Muscle of leg (tissue), 16 donors: ENCODE measurements at places on chromosomes 1 and 21.

GRCh38 chr1:2795926-2796325 is 5.6 kb downstream of the TTC34 start:
- no peak for DNase-seq

DNA sequence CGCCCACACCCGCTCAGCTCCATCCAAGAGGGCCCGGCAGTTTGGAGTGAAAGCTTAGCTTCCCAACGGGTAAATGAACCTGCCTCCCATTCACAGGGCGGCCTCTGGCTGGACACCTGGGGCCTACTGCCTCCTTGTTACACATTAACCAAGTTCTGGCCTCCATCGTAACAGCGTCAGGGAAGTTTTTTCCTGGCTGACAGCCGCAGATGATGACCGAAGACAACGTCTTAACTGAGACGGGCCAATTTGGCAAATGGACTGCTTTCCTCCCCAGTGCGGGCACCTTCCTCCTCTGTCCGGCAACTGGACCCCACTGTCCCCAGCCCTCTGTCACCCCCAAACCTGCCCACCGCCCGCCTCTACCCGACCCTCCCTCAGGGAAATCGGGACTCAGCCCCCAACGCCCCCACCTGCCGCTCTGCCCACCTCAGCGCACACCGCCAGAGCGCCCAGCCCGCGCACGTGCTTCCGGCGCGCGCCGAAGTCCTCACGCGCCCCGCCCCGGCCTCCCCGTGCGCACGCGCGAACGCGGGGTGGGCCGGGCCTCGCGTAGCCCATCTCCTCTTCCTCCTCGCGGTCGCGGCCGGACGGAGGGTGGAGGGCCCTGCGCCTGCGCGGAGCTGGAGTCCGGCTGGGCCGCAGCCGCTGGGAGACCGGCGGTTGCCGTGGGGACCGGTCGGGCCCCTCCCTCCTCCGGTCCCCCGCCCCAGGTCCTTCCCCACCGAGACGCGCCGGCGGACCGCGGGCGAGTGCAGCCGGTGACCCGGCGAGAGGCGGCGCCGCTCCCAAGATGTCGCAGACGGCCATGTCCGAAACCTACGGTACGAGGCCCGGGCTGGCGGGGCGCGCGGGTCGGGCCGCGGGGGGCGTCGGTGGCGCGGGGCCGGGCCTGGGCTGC is at the start of gene RAB4A:
TSS of gene RAB4A (plus strand) at position 565 of the 901 bp plus-strand sequence. CDS start at position 794, 229 bp downstream.
- peak; percentile 94 for DNase-seq

- DNase-seq = no peak
Observed at GRCh38 chr1:215104283-215104682, 21.7 kb downstream of the KCNK2 start.

DNA sequence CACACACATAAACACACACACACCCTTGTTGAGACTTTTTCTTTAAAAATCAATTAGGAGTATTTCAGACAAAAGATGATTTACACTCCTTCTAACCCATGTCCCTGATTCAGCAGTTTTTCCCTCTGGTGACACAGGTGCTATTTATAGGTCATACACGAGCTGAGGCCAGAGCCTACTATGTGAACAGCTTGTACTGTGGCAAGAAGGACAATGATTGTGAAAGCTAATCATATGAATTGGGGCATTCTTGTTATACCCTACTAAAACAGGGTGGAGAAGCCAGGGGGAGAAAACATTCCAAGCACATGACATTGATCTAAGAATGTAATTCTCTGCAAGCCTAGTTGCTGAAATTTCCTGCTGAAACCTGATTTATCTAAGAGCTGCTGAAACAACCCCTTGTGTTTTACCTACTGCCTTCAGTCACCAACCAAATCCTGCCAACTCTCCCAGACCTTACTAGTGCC is 60.3 kb downstream of the XCL1 start:
- peak; percentile 31 for DNase-seq

GRCh38 chr1:228734881-228735801 is at the start of gene RHOU:
RHOU (plus strand) TSS chr1:228735479; CDS start chr1:228735743, 264 bp downstream.
- peak; percentile 90 for DNase-seq

DNA sequence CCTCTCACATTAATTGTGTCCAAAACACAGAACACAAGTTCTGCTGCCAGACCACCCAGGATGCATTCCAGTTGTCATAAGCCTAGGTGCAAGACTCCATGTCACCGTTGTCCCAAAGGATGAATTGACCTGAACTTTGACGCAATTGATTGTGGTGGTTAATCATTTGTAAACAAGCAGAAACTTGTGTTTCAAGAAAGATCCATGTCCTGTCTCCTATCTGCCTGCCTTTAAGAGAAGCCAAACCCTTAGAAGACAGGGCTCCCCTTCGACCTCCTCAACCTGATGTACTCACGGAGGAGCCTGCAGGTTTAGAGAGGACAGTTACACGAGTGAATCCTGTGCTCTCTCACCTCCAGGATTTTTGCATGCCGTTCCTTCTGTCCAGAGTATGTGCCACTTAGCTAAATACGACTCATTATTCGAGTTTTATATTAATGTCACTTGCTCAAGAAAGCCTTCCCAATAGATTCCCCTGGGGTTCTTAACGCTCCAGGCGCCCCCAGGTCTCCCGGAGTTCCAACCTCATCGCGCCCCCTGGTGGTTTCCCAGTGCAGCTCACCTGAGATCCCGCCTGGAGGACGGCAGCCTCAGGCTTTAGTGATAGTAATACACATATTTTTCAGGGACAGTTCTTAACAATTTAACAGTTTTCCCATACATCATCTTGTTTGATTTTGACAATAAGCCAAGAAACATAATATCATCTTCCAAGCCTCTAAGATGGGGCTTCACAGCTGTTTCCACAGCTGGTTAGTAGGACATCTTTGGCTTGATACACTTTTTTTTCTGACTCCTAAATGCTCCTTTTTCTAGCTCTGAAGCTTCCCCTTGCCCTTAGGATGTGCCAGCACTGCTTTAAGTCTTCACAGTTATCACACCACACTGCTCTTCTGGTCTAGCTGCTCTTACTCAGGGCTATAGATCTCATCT is 2.4 kb upstream of the C8B start:
- peak; percentile 22 for DNase-seq

DNA sequence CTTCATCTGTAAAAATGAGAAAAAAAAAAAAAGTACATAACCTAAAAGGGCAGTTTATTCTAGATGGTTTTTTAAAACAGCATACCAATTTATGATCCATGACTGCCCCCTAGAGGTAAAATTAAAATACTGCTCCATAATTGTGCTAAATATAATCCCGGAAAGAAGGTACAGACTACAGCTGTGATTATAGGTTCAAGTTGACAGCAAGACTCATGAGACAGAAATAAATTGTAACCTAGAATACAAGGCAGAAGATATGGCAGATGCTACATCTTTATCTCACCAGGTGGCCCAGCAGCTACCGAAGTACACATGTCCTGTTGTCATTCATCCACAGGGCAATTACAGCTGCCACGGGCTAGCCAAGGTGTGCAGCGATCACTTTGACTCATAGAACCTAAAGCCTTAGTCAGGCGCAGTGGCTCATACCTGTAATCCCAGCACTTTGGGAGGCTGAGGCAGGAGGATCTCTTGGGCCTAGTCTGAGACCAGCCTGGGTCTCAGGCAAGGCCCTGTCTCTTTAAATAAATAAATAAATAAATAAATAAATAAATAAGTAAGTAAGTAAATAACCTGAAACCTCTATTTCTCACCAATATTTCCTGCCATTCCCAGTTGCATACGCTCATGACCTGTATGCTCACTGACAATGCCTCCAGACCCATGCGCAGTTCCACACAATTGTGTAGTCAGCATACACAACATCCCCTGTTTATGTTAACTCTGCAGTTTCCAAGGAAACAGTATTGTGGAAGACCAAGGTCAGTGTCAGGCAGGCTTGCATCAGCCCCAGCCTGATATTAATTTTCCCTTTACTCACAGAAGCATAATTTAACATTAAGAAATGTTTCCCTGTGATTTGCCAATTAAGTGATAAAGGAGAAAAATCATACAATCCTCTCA is 18.3 kb upstream of the PPIE start:
- DNase-seq = peak; percentile 73

DNA sequence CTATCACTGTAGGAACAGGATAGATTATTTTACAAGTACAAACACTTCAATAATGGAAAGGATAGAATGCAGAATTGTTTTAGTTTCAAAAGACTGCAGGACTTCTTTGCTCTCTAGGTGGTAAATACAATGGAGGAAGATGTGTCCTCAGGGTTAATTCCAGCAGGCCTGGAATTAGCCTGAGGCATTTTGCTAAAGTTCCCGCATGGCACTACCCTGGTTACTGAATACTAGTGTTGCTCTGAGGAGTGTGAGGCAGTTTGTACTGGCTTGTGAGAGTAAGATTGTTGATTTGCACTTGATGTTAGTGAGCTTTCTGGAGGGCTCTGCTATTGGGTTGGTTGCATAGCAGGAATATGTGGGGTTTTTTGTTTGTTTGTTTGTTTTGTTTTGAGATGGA is 61.4 kb downstream of the FASLG start:
- no peak for DNase-seq

GRCh38 chr21:27268290-27268689 is 301.4 kb upstream of the ADAMTS5 start:
- DNase-seq = no peak

- no peak for DNase-seq
Observed at GRCh38 chr1:101257500-101258325, 20.9 kb downstream of the S1PR1 start.

GRCh38 chr1:25821630-25822091 is 1.9 kb downstream of the MTFR1L start:
- peak; percentile 39 for DNase-seq

DNA sequence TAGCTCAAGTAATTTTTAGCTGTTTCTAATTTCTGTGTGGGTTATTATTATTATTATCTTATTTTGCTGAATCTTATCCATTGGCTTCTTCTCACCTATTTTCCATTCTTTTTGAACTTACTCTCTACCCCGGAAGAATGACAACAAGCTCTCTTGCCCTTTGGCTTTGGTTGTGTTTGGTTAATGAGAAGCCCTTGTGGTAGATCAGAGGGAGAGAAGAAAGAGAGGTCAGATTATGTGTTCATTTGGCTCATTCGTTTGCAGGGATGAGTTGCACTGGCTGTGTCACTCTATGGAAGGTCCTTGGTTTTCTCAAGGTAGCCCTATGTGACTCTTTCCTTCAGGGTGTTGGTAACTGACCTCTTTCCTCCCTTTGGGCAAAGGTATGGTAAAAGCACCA is 391.9 kb downstream of the LMO4 start:
- DNase-seq = no peak

DNA sequence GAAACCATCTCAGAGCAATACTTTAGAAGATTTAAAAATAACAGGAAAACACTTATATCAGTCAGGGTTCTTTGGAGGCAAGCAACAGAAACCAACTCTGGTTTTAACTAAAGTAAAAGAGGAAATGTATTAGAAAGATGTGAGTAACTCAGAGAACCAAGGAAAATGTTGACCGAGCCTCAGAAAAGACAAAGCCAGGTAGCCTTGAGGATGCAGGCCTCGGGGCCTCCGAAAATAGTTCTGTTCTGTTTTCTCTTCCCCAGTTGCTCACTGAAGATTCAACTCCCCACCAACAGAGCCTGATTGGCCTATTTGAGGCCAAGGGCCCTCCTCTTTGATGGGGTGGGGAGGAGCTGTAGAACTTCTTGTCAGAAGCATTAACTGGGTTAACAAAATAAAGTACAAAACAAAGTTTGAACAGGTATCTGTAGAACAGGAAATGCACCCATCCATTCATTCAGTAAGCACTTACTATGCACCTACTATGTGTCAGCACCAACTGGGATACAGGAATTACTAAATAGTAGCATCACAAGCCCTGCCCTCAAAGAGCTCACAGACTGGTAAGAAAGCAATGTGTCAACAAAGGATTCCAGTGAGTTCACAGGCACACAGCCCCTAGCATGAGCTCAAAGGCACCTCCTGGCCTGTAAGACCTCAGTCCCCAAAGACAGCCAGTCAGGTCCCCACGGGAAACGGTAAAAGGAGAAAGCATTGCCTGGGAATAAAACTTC is 12.6 kb downstream of the SLAMF8 start:
- no peak for DNase-seq

DNA sequence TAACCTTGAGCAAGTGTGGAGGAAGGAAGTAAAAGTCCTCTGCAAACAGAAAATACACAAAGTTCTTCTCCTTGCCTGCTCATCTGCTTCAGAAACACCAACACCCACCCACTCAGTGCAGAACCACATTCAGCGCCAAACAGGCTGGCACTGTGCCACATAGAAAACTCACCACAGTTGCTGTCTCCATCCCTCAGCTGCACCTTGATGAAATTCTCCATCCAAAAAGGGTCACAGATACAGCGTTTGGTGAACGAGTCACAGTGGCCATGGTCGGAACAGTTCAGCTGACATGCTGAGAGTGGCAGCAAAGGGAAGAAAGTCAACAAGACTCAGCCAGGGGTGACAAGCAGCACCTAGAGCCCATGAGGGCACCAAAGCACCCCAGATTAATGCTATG is 114.5 kb downstream of the KIAA0319L start:
- no peak for DNase-seq

- peak; percentile 72 for DNase-seq
Observed at GRCh38 chr21:43611598-43612369, 47.5 kb downstream of the HSF2BP start.

DNA sequence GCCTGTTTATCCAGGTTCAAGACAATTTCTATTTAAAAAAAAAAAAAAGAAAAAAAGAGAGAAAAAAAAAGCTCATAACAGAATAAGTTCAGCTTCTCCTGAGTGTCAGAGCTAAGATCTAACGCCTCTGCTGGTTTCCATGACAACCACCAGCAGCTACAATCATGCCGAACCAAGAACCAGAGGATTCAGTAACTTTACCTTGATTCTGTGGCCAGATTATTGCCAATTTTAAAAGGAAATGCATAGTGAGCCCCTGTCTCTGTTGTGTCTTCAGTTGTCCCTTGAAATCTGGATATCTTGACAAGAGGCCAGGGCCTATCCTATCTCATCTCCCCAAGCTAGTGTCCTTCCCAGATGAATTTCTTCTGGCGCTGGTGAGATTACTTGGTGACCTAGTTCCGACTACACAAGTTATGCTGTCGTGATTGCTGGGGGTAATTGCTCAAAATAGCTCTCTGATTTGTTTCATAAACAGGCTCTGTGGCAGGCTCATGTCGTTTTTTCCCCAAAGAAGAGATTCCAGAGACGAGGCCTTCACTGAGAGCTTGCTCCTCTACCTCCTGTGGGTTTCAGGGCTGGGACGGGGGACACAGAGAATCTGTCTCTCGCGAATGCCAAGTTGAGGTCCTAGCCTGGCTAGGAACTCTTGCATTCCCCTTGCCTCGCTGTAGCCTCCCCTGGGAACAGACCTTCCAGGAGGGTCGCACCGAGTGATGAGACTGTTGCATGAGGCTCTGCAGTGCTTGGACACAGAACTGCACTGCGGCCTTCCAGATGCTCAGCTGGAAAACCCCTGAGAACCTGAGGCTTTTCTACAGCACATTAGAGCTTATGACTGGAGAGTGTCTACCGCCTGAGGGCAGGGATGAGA is 32.4 kb upstream of the SCCPDH start:
- peak; percentile 38 for DNase-seq

DNA sequence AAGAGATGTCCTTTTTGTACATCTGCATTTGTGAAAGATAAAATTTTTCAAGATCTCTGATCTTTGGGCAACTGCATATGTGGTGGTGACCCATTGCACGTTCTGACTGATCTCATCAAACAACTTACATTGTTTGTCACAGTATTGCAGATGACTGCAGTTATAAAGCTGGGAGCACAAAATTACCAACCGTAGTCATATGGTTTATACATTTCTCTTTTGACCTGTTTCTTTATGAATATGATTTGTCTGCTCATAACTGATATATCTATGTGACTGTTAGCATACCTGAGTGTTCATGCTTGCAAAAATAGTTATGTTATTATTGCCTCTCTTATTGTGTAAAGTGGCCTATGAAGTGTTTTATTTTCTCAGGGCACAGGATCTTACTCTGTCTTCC is 43.7 kb upstream of the HMCN1 start:
- no peak for DNase-seq

- DNase-seq = no peak
Observed at GRCh38 chr1:67597336-67597735, 87.7 kb upstream of the GADD45A start.

GRCh38 chr1:178241057-178241456 is 147.2 kb downstream of the RASAL2 start:
- DNase-seq = no peak
